ENCODE measurements at places on chromosomes 1 and 21.

- no peak for DNase-seq
These were observed 54.1 kb downstream of the TOMM20 start for GRCh38 chr1:235074523-235075047.

DNA sequence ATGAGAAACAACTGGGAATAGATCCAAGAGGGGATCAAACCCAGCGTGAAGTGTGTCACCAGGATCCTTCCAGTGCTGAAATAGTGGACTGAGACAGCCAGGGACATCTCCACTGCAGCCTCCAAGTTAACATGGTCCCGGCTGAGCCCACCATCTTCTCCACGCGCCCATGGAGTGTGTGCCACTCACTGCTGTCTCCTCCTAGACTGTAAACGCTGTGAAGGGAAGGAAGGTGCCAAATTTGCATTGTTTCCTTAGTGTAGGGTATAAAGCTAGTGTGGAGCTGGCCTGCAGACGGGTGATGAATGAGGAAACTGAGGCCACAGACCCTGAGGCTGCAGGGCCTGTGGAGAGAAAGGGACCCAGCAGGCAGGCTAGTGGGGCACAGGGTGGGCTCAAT, 183.6 kb downstream of the FOXD2 start:
- no peak for DNase-seq

- DNase-seq: peak; percentile 52
These were observed 144.8 kb upstream of the VANGL1 start for GRCh38 chr1:115496904-115497527.

DNA sequence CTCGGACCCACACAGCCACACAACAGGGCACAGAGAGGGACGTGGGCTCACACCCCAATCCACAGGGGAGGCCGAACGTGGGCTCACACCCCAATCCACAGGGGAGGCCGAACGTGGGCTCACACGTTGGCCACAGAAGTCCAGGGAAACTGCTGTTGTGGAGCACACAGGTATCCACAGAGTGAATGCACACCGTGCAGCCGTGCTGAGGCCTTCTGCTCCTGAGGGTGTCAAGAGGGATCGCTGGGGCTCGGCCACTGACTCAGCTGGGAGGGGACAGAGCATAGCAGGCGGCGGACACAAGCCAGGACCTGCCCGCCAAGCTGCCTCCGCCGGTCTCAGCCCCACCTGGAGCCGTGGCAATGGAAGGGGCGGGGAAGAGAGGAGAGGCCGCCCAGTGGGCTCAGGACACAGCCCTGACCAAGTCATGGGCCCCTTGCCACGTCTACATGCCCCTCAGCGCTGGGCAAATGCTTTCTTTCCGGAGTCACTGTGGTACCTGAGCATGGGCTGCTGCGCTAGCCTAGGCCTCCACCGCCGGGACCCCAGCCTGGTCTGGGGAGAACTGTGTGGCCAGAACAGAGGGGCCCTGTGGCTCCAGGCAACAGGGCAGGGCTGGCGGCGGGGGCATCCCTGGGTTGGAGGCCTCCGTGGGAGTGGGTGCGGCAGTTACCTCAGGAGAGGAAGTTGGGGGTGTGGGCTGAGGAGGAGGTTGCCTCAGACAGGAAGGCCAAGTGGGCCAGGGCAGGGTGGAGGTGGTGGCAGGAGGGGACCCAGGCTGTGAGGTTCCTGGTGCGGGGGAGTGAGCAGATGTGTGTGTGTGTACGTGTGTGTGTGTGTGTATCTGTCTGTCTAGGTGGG, 1.2 kb downstream of the SYTL1 start:
- DNase-seq: no peak

- no peak for DNase-seq
These were observed 15.9 kb downstream of the SLC27A3 start for GRCh38 chr1:153790966-153791647.

GRCh38 chr1:116360429-116361173, 12.4 kb upstream of the ATP1A1 start:
- no peak for DNase-seq

DNA sequence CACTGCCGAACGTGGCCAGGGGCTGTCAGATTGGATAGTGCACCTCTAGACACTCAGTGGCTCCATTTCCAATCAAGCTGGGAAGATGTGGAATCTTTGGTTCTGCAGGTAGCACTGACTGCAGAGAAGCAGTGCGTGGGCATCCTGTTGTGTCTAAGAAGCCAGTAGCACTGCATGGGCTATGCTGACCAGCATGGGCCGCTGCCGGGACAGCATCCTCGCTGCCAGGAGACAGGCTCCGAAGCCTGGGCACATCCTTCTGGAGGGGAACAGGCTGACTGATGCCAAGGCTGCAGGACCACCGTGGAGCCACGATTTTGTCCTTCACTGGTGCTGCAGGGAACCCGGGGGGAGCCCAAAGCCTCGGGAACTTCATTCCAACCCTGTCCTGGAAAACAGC, 649.4 kb downstream of the NPHP4 start:
- no peak for DNase-seq

GRCh38 chr1:28744184-28744583, 7.4 kb downstream of the YTHDF2 start:
- no peak for DNase-seq

- DNase-seq: no peak
These were observed 113.1 kb downstream of the ATP5PO start for GRCh38 chr21:33802481-33802880.

- no peak for DNase-seq
These were observed 11.3 kb downstream of the LDLRAD2 start for GRCh38 chr1:21823206-21823979.

GRCh38 chr21:32062591-32063227, 189.9 kb downstream of the HUNK start:
- DNase-seq: no peak

DNA sequence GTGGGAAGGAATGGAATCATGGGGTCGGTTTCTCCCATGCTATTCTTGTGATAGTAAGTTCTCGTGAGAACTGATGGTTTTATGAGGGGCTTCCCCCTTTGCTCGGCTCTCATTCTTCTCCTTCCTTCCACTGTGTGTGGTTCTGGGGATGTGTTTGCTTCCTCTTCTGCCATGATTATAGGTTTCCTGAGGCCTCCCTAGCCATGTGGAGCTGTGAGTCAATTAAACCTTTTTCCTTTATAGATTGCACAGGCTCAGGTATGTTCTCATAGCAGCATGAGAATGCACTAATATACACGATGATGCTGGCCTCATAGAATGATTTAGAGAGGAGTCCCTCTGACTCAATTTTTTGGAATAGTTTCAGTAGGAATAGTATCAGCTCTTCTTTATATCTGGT, 195.4 kb upstream of the IVNS1ABP start:
- DNase-seq: no peak

DNA sequence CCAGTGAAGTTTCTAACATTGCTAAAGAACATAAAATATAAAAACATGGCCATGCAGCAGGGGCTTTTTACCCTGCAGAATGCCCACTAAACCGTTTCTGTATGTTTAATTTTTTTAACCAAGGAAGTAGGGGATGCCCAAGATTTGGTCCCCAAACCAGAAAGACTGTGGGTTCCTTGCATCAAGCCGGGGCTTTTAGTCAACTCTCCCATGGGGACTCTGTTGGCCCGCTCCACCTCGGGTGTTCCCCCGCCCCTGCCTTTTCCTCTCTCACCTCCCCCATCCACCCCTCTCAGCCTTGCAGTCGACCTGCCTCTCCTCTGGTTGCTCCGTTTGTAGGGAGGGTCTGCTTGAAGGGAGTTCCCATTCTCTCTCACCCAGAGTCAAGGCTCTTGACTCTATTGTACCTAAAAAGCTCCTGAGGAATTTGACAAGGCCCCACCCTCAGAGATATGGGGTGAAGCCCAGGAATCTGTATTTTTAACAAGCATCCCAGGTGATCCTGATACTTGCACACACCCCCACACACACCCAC, 117.5 kb downstream of the TOMM20 start:
- no peak for DNase-seq

- no peak for DNase-seq
These were observed 31.8 kb upstream of the PSMG1 start for GRCh38 chr21:39215078-39215477.

GRCh38 chr1:53669621-53670191, 69.3 kb downstream of the GLIS1 start:
- DNase-seq: no peak

DNA sequence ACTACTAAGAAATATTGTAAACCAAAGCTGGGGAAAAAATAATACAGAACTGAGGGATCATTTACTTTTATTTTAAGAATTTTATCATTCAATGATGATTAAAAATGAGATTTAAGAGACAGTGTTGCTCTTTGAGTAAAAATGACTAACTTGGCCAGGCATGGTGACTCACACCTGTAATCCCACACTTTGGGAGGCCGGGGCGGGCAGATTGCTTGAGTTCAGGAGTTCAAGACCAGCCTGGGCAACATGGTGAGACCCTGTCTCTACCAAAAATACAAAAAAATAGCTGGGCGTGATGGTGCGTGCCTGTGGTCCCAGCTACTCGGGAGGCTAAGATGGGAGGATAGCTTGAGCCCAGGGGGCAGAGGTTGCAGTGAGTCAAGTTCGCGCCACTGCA, 21.8 kb upstream of the PLEKHO1 start:
- DNase-seq: no peak

DNA sequence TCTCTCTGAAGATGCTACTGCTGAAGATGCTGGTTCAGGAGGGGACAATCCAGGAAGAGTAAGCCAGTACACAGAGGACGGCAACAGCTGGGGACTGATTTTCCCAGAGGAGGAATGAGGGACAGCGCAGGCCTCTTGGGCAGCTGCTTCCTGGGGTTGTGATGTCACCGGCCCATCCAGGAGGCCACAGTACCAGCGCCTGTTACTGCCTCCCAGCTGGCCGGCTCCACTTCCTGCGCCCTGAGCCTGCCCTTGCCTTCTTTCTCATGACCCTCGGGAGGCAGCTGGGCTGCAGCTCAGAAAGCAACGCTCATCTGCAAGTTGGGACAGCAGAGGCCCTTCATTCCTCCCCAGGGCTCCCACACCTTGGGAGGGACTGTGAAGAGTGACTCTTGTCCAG, 21.9 kb upstream of the ID3 start:
- no peak for DNase-seq

DNA sequence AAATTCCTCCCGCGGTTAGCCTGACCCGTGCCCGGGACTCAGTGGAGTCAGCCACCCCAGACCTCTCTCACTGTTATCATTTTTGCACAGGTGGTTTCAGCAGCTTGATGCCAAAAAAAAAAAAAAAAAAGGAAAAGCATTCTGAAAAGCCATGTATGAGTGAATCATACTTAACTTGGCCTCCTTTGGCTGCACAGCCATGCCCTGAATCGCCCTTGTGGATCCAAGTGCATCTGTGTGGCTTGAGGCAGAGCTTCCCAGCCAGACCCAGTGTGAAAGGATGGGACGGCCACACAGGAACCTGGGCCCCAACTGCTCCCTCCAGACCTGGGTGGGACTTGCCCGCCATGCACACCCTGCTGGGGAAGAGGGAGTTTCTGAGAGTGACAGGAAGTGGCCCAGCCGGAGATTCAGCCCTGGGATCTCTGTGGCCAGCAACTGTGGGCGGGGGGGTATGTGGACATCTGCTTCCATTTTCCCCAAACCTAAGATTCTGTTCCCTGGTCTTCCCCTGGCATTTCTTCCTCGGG, 8.6 kb downstream of the YBEY start:
- DNase-seq: no peak

GRCh38 chr1:6099787-6100765, 54.4 kb downstream of the KCNAB2 start:
- DNase-seq: no peak

GRCh38 chr21:25904044-25904695, 169.4 kb downstream of the GABPA start:
- no peak for DNase-seq

- no peak for DNase-seq
These were observed 148.0 kb downstream of the ZZZ3 start for GRCh38 chr1:77534456-77534855.

- no peak for DNase-seq
These were observed 107.2 kb upstream of the ZNF644 start for GRCh38 chr1:91129017-91129416.

- no peak for DNase-seq
These were observed 9.8 kb downstream of the ADAMTSL4 start for GRCh38 chr1:150558761-150559655.

- DNase-seq: no peak
These were observed 92.4 kb upstream of the GPR88 start for GRCh38 chr1:100445565-100445964.

DNA sequence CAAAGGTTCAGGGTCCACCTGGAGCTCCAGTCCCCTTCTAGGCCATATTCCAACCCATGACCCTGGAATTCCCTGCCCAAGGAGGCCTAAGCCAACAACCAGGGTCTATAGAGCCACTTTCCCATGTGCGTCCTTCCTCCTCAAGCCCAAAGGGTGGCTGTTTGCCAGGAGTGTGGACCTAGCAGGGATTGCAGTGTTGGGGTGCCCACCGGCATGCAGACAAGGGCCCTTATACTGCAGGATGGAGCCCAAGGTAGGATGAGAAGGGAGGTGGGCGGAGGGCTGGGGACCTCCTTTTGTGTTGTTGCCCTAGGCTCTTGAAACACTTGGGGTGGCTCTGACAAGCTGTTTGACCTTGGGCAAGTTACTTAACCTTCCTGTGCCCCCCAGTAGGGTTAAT, 19.7 kb upstream of the ADGRB2 start:
- DNase-seq: no peak

DNA sequence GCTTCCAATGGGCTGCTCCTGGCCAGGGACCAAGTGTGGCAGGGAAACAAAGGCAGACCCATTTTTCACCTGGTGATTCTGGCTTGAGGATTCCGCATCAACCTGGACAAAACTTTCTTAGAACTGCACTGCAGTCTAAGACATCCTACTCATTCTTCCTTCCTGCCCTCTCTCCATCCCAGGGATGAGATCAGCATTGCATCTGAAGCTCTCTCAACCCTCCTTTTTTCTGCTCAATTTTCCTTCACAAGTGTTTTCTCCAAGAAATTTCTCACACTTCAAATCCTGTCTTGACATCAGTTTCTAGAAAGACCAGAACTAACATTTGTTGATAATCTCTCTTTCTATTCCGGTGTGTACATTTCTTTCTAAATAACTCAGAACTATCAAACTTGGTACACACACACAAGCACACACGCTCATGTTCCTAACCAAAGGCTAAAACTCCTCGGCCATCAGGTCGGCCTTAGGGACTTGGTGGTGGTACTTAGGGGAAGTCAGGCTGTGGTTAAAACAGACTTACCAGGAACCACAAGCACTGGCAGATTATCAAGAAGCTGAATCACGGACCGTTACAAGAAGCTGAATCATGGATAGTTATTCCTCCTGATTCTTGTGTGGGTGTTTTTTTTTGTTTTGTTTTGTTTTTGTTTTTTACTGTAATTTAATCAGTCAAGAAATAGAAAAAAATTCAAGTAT, 21.0 kb upstream of the CXADR start:
- DNase-seq: peak; percentile 70

- DNase-seq: no peak
These were observed 27.9 kb downstream of the EBNA1BP2 start for GRCh38 chr1:43144237-43144636.

Data from HTR-8/SVneo (cell line).